ENCODE measurements at places on chromosomes 13 and 19.

DNA sequence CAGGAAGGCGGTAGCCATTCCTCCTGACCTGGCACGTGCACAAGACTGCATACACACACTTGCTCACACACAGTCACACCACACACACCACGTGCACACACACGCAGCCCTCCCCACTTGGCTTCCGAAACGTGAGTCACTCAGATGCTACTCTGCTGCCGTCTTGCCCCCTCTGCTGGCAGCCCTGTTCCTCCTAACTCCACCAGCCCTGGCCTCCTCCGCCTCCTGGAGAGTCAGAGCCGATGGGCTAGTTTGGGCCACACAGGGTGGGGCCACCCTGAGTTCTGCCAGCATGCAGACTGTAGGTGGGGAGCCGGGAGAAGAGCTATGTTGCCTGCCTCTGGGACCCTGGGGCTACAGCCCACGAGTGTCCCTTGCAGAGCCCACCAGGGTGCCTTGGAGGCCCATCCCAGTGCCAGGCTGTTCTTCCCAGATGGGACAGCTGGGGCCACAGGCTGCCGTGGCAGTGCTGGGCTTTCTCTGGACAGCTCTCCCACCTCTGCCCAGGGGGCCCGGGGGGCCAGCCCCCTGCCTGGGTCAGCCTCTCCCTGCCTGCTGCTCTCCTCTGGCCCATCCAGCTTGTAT is 12.1 kb downstream of the PIN1 start:
- DNase-seq, result no peak

DNA sequence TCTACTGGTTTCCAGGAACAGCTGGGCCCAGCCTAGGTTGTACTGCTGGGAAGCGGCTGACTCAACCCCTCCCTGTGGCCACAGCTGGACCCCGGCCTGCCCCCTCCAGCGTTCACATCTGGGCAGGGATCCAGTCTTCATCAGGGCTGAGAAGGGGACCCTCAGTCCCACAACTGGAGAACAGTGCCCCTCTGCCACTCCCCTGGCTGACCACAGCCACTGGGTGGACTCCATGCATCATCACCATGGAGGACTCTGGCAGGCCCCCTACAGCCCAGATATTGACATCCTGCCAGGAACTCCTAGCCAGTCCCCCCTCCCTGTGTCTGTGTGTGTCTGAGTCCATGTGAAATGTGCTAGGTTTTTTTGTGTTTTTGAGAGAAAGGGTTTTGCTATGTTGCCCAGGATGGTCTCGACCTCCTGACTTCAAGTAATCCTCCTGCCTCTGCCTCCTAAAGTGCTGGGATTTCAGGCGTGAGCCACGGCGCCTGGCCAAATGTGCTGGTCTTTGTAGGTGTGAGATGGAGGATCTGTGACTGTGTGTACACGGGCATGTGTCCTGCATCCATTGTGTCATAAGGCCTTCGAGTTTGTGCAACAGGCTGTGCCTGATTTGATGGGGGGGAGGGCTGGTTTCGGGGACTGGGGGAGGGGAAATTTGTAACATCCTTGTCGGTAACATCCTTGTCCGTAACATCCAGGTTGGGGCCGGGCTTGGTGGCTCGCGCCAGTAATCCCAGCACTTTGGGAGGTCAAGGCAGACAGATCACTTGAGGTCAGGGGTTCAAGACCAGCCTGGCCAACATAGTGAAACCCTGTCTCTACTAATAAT is 4.0 kb upstream of the HOOK2 start:
- no peak for DNase-seq

- DNase-seq, result no peak
Measured at GRCh38 chr13:48542581-48543341, 9.9 kb upstream of the RCBTB2 start.

- no peak for DNase-seq
Measured at GRCh38 chr13:60562096-60562780, 165.2 kb downstream of the TDRD3 start.

GRCh38 chr13:38763446-38764381 is 76.8 kb downstream of the FREM2 start:
- DNase-seq, result no peak

- DNase-seq, result no peak
Measured at GRCh38 chr13:40318366-40318765, 348.1 kb downstream of the FOXO1 start.

DNA sequence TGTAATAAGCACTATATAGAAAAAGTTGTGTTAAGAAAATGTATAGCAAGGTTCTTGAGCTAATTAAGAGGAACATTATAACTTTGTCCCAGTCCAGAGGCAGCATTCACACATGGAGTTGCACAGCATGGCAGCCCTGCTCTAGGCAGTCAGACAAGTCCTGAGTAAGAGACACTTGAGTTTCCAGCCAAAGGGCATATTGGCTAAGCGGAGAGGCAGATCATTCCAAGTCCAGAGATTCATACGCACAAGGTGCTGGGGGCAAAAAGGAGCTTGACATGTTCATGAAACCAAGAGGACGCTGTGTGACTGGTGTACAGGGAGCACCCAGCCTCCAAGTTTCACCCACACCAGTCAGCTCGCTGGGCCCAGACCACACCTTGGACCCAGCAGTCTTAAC is 232.6 kb upstream of the IPO5 start:
- DNase-seq, result no peak

GRCh38 chr13:40103864-40104263 is 448.4 kb downstream of the COG6 start:
- DNase-seq, result no peak

- DNase-seq, result no peak
Measured at GRCh38 chr19:30556230-30556711, 184.1 kb downstream of the ZNF536 start.

GRCh38 chr13:76271728-76272232 is 614.4 kb downstream of the KCTD12 start:
- DNase-seq, result no peak

GRCh38 chr19:33295621-33296487 is 6.5 kb downstream of the CEBPA start:
- DNase-seq, result no peak
